ENCODE measurements at places on chromosomes 2 and 18. TPM values are rescaled to one million over a fixed set of nuclear protein-coding genes. Genes with fewer than 3 reads are reported as not detected.

The ITGB6 gene
- total RNA-seq: 15.0 TPM

The UGT1A3 gene
- total RNA-seq: not detected

The MEP1B gene
- not detected for total RNA-seq

The CBLN2 gene
- not detected for total RNA-seq

The CHRND gene
- not detected for total RNA-seq

The DTNB gene
- 4.2 TPM for total RNA-seq
